ENCODE measurements at places on chromosomes 3 and 15.

DNA sequence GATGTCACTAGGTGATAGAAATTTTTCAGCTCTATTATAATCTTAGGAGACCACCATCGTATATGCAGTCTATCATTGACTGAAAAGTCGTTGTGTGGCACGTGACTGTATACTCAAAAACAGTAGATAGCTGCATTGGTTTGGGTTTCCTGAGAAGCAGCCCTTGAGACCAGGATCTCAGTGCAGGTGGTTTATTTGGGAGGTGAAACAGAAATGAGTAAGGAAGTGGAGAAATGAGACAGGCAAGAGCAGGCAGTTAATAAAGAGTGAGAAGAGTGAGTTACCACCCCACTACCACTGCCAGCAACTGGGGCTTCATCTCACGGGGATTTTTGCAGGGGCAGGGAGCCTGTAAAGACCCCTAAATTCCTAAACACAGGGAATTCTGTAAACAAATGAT lies 221.0 kb downstream of the SHQ1 start:
- no peak for DNase-seq

GRCh38 chr3:28544236-28544635 lies 195.6 kb upstream of the AZI2 start:
- DNase-seq = no peak

DNA sequence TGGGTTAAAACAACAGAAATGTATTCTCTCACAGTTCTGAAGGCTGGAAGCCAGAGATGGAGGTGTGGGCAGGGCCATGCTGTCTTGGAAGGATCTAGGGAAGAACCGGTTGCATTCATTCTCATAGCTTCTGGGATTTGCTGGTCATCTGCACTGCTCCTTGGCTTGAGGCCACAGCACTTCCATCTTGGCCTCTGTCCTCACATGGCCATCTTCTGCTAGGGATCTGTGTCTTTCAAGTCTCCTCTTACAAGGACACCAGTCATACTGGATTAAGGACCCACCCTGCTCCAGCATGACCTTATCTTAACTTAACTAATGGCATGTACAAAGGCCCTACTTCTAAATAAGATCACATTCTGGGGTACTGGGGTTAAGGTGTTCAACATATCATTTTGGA lies 47.7 kb downstream of the RPLP1 start:
- DNase-seq = no peak

GRCh38 chr3:140767566-140767965 lies 89.7 kb downstream of the TRIM42 start:
- DNase-seq = no peak

DNA sequence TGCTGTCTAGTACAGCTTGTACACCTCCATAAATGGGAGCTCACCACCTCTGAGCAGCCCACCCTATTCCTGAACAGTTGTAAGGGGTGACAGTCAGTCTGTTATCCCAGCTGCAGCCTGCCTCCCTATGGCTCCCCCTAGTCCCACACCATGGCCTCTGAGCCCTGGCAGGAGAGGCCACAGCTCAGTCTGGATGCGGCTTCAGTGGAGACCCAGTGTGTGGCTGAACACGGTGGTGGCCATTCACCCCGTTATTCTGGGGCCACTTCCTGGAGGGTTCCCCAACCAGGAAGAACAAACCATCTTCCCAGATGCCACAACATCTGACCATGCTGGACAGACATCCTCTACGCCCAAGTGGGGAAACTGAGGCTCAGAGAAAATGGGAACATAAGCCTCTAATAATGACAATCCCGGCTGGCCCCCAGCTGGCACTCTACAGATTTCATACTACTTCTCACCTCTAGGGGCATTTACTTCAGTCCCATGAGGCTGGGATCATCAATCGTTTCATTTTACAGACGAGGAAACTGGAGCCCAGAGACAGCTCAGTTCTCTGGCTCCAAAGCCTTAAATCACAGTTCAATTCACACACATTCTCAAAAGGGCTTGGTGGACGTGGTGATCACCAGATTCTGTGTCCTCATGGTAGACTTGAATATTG lies 9.2 kb upstream of the GRIP2 start:
- no peak for DNase-seq

DNA sequence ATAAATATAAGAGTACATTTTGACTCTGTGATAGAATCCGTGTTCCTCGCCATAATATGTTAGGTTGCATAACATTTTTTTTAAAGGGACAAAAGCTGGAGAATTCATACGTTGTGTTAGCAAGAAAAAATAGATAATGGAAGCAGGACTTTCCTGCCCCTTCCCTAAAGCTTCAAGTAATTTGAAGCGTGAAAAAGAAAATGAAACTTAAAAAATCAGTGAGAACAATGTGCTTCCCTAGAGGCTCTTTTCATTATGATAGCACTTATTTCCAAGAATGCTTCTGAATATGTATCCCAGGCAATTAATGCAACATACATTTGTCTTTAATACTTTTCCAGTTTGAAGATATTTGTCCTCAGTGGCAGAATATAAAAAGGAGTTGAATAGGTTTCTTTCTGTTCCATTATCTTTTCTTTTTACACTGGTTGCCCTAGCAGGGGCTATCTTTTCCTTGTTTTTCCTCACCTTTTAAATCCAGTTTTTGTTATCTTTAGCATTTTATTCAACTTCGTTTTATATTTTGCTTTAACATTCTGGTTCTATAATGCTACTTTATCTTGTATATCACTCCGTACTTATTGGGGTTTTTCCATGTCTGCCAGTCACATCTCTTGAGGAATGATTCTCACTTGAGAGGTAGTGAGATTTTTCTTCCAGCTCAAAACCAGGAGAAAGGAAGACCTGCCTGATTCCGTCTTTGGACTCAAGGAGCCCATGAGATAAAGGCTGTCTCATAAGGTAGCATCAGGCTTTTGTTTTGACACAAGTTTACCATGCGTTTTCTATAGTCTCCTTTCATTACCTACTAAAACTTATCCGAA lies 113.8 kb downstream of the MBNL1 start:
- no peak for DNase-seq

DNA sequence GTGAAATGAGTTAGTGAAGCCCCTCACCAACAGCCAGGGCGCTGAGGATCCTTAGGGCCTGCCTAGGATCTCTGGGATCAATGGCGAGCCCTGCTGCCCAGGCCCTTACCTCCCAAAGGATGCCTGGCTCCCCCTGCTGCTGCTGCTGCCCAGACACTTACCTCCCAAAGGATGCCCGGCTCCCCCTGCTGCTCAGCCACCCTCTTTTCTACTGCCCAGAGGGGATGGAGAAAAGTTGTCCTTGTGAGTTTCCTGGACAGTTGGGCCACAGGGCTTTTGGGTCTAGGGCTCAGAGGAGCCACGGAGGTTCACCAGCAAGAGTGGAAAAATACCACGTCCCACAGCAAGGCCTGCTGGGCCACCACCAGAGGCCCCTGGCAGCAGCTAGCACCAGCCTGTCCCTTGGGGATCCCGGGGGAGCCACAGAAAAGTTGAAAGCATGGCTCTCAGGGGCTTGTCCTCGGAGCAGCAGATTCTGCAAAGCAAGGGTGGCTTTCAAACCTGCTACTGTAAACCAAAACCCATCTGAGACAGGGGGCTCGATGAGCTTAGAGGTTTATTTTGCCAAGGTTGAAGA lies 59.4 kb downstream of the SLC6A6 start:
- no peak for DNase-seq

GRCh38 chr3:185401319-185401955 lies 38.5 kb downstream of the MAP3K13 start:
- DNase-seq = no peak

DNA sequence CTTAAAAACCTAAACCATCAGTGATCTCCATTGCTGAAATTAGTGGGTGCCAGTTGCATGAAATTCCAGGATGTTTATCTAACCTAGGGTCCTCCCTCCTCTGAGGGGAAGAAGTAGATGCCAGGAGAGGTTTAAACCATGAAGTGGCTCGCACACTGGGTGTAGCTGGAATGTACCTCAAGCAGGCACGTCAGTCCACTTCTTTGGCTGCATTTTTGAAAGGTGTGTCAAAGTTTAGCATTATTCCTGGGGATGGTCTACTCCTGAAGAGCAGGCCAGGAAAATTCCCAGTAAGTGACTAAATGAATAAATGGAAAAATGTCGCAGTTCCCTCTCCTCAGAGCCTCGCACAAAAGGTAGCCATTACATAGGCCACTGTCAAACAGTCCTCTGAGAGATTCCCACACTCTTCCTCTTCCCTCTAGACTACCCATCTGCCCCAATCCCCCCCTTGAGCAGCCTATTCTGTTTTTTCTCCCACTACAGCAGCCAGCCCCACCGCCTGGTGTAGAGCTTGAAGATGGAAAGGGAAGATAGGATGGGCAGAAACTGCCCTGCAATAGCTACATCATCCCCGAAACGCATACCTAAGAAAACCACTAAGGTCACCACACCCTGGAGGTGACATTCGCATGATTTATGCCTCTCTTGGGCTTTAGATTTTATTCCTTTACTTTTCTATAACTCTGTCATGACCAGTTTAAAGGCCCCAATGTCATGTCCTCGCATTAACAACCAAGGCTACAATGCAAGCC lies 655 bp upstream of the TMOD3 start:
- no peak for DNase-seq

DNA sequence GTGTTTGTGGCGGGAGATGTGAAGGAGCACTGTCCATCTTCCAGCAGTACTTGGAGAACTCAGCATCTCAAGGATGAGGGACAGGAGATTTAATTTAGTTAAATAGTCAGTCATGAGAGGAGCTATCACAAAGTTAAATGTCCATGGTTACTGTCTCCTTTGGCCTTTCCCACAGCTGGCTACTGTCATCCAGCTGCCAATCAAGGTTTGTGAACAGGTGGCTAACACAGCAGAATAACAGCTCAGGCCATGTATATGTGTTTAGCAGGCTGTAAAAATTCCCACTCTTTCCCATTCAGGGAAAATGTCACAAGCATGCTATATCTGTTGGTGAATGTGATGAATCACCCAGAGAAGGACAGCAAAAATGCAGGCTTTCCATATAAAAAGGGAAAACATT lies 120.5 kb downstream of the TMEM108 start:
- no peak for DNase-seq

DNA sequence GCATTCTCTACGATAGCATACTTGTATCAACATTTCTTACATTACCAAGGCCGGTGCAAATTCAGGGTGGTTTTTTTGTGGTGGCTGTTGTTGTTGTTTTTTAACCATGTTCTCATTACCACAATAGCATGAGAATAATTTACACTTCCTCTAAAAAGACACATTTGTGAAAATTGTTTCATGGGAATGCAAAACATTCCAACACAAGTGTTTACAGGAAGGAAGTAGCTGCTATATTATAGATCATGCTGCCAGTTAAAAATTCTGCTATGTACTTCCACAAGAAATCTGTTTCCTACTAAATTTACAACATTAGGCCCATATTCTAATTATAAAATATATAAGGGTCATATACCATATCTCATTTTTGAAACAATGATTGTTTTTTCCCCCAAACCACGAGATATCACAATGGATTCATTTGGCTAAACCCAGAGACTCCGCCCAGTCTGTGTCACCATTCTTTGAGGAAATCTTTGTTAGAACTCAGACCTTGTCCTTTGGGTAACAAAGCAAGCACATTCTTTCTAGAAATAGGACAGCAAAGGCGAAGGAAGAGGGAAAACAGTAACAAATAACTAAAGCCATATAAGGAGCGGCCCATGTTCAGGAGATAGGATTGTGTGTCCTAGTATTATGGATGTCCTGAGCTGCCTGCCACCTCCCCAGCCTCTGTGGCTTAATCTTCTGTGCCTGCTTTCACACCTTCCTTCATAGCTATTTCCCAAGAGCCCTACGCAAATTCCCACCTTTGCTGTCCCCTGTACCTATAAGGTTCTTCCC lies 60.1 kb downstream of the UACA start:
- DNase-seq = no peak
